Activated CD4-positive, alpha-beta T cell treated with anti-CD3 and anti-CD28 coated beads for 36 hours (primary cell): ENCODE measurements at places on chromosomes 2 and 18.

DNA sequence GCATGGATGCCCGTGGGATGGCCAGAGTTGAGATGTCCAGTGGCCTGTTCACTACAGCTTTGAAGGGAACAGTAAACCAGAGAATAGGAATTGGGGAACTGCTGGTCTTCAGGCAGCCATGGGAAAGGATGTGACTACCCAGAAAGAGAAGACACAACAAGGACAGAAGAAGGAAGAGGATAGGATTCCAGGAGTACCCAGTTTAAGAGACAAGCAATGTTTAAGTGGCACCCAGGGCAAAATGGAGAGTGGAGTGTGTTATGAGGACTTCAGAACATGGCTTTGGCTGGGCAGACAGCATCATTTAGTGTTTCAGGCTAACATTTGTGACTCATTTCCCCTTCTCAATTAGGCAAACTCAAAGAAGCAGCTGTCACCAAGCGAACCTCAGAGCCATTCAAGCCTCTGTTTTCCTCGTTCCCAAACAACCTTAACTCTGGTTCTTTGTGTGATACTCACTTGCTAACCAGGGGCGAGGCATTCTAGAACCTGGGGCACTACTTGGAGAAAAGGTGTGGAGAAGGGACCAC is 4.0 kb upstream of the FAM124B start:
- DNase-seq: no peak

DNA sequence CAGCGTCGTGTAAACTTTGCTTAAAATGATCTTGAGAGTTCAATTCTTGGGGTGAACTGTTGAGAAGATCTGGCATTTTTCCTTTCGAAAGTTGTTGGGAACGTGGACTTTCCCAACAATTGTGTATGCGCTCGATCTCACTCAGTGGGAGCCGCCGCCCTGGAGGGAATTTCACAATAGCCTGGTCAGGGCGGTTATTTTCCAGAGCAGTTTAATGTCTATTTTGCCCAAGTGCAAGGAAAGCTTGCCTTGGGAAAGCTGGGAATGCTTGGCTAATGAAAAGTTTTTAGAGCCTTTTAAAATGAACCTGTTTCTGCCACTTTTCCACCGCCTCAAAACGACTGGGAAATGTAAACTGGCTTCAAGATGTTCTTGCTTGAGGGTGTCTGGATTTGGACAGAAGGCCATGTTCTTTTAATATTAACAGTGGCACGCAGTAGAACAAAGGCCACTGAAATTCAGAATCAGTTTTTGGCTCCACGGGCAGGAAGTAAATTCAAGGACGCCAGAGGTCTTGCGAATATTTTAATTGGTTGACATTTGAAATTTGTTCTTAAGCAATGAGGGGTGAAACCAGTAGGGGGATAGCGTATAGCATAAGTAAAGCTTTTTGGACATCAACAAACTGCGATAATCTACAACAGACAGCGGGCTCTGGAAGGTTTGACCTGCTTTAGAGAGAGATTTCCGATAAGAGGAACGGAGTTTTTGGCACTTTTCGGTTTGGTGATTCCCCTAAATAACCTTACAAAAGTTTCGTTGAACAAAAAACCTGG is 1.2 kb downstream of the CFLAR start:
- no peak for DNase-seq

GRCh38 chr2:218883491-218884490 is 3.1 kb downstream of the WNT10A start:
- DNase-seq: no peak

DNA sequence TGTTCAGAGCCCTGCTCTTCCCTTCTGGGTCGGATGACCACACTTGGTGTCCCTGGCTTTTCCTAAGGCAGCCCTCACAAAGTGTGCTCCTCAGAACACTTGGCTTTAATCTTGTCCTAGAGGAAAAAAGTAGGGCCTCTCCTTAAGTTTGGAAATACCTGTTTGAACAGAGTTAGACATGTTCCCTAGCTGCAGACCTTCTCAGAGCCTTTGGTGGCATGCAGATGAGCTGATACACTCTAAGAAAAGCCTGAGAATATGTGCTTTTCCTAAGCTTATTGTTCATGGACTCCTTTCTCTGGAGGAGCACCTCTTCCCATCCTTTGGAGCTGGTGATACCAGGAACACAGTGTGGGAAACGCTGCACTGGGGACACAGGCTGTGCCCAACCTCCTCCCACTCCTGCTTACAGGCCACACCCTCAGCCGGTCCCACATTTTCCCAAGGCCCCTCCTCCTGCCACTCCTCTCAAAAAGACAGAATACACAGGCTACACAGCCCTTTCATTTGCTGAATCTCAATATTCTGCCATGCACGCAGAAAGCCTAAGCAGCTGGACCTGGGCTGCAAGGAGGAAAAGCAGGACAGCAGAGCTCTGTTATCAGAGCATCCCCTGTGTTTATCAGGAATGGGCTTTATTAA is 443.6 kb downstream of the NBAS start:
- no peak for DNase-seq

GRCh38 chr2:241540771-241541561 is 17.6 kb upstream of the BOK start:
- peak; percentile 90 for DNase-seq

GRCh38 chr2:63741884-63742579 is 99.7 kb upstream of the UGP2 start:
- no peak for DNase-seq

GRCh38 chr2:217990791-217991465 is 11.9 kb downstream of the TNS1 start:
- no peak for DNase-seq

- no peak for DNase-seq
Measured at GRCh38 chr18:5162111-5162510, 34.9 kb downstream of the AKAIN1 start.

GRCh38 chr18:60445341-60445740 is 72.8 kb upstream of the MC4R start:
- no peak for DNase-seq

DNA sequence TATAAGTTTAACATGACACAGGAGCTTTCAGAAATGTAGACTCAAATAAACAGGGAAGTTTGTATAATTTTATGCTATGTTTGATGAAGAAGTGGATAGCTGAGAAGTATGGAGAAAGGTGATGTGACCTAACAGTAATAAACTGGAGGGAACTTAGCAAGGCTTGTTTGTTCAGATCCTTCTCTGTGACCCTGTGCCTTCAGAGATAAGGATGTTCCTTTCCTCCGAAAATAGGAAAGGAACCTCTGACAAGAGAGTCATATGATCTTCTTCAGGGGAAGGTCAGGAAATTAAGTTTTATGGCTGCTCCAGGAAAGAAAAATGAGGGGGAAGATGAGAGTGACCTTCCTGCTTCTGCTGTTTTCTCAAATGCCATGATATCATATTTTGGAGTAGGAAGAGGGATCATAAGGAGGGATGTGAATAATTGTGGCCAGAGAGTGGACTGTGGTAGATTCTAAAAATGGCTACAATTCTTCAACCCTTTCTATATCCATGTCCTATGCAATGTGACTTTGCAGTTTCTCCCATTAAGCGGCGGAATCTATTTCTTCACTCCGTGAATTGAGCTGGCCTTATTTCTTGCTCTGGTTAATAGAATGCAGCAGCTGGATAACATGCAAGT is 8.5 kb upstream of the C2orf69 start:
- DNase-seq: no peak

- DNase-seq: no peak
Measured at GRCh38 chr2:147232225-147232669, 612.6 kb upstream of the ACVR2A start.

- DNase-seq: peak; percentile 19
Measured at GRCh38 chr2:88188748-88189147, 18.6 kb downstream of the THNSL2 start.

GRCh38 chr2:13581471-13581870 is 864.7 kb downstream of the TRIB2 start:
- peak; percentile 13 for DNase-seq

- DNase-seq: no peak
Measured at GRCh38 chr2:68506170-68506569, 38.8 kb downstream of the APLF start.

DNA sequence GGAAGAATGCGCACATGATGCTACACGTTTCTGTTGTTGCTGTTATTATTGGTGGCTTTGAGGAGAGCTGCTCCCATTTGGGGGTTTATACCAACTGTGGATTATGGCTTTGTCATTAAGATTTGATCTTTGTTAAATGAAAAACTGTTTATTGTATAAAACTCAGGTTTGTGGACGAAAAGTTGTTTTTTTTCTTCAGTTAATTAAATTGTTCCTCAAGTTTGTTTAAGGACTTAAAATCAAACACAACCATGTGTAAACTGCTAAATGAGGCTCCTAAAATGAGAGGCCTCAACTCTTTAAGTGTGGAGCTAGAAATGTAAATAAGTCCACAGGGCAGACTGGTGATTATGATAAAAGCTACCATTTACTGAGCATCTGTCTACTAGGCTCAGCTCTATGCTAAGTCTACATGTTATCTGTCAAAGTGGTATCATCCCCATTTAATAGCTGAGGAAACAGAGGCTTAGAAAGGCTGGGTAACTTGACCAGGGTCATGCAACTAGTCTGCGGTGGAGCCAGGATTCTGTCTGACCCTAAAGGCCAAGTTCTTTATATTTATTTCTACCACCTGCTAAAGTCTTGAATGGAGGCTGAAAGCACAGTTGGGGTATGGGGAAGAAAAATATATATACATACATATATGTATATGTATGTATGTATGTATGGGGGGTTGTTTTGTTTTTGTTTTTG is 4.1 kb downstream of the MYCN start:
- DNase-seq: no peak

DNA sequence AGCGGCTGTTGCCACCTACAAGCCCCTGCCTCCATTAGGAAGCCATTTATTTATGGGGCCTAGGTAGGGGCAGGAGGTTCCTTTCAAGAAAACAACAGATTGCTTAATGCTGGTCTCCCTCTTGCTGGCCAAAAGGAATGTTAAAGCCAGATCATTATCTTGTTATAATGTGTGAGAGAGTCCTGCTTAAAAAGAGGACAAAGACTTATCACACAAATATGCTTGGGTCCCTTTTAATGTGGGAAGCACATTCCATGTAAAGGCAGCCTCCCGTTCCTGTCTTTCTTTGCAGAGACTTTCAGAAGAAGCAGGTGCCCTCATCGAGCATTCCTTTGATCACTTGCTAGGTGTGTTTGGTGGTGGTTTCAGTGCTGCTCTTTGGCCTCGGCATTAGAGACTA is 76.4 kb downstream of the AGAP1 start:
- DNase-seq: no peak
